Central memory CD4-positive, alpha-beta T cell (primary cell): ENCODE measurements at places on chromosomes 3 and 15.
A peak's percentile ranks its signal among the peaks of the same experiment; 100 is the strongest.

DNA sequence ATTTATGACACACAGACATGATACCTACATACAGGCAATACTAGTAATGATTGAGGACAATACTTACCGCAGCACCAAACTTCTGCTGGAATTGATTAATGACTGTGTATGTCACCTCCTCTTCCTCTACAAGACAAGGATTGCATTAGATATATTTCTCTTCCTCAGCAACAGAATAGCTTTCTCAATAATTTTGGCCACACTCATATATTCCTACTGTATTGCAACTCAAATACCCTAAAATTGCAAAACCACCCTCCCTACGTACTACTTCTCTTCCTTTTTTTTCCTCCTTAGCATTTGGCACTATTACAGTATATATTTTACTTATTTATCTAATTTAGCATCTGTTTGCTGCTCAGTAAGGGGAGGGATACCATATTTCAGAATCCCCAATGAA, 14.8 kb downstream of the EXD1 start:
- no peak for DNase-seq

GRCh38 chr15:91400481-91400880, 300.4 kb downstream of the SV2B start:
- no peak for DNase-seq

DNA sequence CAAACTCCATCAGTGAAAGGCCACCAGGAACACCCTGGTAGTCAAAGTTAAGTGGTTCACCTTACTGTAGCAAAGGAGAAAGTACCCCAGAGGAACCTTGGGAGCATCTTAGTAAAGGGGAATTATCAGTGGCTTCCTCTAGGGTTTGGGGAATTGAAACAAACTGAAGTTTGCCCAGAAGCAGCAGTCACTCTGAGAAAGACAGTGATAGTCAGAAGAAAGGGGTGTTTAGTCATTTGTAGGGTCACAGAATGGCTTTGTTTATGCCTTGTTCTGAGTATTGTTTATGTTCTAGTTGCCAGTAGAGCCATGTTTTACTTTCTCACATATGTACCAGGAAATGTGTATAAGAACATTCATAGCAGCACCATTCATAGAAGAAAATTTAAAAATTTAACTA, 93.8 kb downstream of the FHIT start:
- no peak for DNase-seq

DNA sequence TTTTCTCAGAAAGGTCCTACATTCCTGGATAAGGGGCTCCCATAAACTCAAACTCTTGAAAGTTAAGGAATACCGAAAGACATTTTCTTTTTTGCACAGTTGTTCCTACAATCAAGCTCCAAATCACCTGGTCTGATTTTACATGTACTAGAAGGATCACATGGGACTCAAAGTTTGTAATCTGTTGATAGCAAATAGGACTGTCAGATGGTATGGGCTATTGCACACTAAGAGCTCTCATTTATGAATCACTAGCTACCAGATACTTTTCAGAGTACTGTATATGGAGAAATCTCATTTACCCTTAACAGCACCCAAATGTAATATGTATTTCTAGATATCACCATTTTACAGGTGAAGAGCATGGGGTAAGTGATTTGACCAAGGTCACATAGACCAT, 49.5 kb upstream of the CMSS1 start:
- DNase-seq: no peak

DNA sequence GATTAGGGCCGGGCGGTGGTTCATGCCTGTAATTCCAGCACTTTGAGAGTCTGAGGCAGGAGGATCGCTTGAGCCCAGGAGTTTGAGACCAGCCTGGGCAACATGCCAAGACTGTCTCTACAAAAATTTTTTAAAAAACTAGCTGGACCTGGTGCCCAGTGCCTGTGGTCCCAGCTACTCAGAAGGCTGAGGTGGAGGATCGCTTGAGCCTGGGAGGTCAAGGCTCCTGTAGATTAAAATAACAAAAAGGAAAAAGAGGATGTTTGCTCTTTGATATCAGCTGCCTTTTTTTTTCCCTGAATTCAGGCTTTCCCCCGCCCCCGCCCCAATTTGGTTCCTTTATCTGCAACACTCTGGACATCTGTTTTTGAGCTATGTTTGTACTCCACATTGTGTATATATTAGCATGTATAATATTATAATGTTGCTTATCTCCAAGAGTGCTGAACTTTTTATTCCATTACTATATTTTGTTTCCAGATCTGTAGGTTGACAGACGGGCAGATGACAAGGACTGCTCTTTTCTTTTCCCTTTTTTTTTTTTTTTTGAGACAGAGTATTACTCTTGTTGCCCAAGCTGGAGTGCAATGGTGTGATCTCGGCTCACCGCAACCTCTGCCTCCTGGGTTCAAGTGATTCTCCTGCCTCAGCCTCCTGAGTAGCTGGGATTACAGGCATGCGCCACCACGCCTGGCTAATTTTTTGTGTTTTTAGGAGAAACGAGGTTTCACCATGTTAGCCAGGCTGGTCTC, 4.6 kb downstream of the SNAP23 start:
- no peak for DNase-seq

GRCh38 chr3:127124120-127124519, 68.8 kb upstream of the PRR23E start:
- no peak for DNase-seq

- no peak for DNase-seq
Measured at GRCh38 chr3:197508461-197508860, 47.3 kb downstream of the BDH1 start.

DNA sequence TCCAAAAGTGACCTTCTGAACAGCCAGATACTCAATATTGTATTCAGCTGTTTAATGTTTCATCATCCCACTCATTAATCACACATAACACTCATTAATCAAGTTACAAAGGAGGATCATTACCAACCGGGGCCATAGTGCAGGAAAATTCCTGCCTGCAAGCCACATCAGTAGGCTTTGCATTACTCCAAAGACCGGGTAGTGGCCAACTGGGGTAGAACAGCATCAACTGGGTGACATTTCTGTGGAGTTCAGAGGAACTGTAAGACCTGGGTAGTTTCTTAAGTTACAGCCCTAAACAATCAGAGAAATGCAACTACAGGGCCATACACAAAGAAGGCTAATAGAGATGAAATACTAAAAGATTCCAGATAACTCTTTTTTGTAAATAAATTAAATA, 253.1 kb downstream of the WDR72 start:
- no peak for DNase-seq

GRCh38 chr3:62873761-62874710, 1.2 kb downstream of the CADPS start:
- no peak for DNase-seq

- peak; percentile 15 for DNase-seq
Measured at GRCh38 chr15:63826528-63826927, 7.2 kb downstream of the HERC1 start.

GRCh38 chr15:39444735-39445470, 136.0 kb upstream of the THBS1 start:
- DNase-seq: no peak

DNA sequence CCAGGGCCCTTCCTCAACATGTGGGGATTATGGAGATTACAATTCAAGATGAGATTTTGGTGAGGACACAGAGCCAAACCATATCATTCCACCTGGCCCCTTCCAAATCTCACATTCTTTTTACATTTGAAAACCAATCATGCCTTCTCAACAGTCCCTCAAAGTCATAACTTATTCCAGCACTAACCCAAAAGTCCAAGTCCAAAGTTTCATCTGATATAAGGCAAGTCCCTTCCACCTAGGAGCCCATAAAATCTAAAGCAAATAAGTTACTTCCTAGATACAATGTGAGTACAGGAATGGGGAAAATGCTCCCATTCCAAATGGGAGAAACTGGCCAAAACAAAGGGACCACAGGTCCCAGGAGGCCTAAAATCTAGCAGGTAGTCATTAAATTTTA, 309.5 kb upstream of the SLITRK3 start:
- no peak for DNase-seq

DNA sequence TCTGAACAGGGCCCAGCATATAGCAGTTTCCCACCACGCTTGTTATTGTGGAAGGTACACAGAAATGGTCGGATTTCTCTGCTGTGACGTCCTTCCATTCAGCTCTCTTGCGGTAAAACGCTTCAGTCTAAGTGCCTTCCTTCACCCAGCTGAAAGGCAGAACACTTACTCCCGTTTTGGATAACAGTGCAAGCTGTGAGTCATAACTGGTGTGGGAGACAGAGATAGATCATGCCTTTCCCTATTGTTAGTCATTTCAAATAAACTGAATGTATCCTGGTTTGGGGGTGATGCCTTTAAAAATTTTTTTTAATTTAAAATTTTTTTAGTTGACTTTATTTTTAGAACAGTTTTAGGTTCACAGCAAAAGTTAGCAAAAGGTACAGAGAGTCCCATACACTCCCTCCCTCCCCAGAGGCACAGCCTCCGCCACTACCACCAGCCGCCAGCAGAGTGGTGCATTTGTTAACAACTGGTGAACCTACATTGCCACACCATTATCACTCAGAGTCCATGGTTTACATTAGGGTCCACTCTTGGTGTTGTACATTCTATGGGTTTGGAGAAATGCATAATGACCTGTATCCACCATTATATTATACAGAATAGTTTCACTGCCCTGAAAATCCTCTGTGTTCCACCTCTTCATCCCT, 94.9 kb upstream of the NSMCE3 start:
- DNase-seq: no peak

DNA sequence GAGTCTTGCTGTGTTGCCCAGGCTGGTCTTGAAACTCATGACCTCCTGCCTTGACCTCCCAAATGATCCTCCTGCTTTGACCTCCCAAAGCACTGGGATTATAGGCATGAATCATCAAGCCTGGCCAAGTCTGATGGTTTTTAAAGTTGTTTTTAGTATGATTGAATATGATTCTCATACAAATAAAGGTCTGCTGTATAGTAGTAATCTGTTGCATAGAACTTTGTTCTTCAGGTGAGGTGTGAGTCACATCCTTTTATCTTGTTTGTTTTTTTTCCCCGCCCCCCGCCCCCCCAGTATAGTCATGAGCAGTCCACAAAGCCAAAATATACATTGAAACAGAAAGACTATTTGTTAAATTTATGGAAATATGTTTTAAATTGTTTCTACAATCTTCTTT, 39.0 kb downstream of the UBE2E2 start:
- no peak for DNase-seq

DNA sequence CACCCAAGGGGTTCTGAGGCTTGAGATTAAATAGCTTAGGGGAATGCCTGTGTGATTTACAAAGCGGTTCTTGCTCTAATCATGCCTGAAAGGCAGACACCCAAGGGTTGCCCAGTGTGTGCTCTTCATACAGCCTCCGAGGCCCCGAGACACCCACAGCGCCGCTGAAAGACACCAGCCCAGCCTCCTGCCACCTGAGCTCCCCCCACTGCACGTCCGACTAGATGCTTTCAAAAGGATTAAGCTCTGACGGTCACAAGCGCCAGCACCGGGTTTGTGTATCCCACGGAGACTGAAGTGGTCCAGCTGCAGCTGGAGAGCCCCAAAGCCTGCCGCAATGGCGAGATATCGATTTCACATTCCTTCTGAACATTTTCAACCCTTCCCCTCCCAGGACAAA, 50.3 kb downstream of the SPATA12 start:
- DNase-seq: no peak

DNA sequence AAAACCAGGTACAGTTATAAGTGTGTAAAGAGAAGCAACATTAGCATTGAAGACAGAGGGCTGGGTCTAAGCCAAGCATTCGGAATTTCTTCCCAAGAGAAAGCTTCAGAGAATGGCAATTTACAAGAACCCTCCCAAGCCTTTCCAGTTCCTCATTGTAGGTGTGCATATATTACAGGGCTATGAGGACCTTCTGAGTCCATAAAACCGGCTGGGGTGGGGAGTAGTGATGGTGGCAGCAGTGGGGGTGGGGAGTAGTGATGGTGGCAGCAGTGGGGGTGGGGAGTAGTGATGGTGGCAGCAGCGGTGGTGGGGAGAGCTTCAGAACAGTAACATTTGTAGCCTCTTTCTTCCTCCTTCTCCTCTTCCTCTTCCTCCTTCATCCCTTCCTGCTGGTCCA, 368.7 kb upstream of the UMPS start:
- DNase-seq: no peak

- DNase-seq: no peak
Measured at GRCh38 chr3:135133905-135134683, 339.0 kb downstream of the EPHB1 start.

DNA sequence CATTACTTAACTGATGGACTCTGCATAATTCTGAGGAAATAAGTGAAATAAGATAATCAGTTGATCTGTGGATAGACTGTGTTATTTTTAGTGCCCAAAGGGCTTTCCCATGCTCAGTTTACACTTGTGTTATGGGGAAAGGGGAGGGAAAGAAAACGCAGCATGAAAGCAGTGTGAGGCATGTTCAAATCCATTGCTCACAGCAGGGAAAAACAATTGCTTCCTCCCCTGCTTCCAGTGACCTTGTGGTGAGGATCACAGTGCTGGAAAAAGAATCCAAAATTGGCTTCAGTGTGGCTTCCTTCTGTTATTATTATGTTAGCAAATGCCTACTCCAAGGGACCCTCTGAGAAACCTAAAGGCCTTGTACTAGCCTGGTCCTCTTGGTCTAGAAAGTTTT, 285.1 kb upstream of the CDIN1 start:
- no peak for DNase-seq

DNA sequence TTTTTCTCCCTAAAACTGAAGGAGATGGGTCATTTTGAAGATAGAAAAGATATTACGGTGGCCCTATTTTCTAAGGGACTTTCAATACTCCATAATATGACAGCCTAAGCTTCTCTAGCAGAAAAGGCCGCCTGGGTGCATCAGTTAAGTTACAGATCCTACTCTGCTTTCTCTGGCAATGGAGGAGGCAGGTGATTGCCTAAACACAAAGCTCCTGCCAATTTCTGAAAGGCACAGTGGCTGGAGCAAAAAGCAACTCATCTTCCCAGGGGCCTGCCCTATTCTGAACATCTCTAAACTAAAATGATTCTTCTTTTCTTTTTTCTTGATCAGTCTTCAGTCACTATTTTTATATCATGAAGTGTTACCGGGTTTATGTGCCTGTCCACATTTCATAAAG, 276.7 kb downstream of the CNTN4 start:
- no peak for DNase-seq

- no peak for DNase-seq
Measured at GRCh38 chr15:45612790-45613415, 21.9 kb upstream of the SQOR start.
